ENCODE measurements at places on chromosomes 11 and 22. TPM values are rescaled to one million over a fixed set of nuclear protein-coding genes. Genes with fewer than 3 reads are reported as not detected.
A peak's percentile ranks its signal among the peaks of the same experiment; 100 is the strongest.

The OR56A1 gene
- total RNA-seq: not detected

The OOSP2 gene
- not detected for total RNA-seq

GRCh38 chr22:23697031-23697970 is 6.5 kb downstream of the RGL4 start:
- H3K4me3 ChIP-seq: no peak overlapping the region
- H3K36me3 ChIP-seq: peaks cover 20% of the 10 kb centered on the region
- no peak for DNase-seq
- peak overlapping the region; percentile 58 for H3K27ac ChIP-seq
- H3K4me1 ChIP-seq: no peaks in the 10 kb centered on the region

The NXPE4 gene
- not detected for total RNA-seq

DNA sequence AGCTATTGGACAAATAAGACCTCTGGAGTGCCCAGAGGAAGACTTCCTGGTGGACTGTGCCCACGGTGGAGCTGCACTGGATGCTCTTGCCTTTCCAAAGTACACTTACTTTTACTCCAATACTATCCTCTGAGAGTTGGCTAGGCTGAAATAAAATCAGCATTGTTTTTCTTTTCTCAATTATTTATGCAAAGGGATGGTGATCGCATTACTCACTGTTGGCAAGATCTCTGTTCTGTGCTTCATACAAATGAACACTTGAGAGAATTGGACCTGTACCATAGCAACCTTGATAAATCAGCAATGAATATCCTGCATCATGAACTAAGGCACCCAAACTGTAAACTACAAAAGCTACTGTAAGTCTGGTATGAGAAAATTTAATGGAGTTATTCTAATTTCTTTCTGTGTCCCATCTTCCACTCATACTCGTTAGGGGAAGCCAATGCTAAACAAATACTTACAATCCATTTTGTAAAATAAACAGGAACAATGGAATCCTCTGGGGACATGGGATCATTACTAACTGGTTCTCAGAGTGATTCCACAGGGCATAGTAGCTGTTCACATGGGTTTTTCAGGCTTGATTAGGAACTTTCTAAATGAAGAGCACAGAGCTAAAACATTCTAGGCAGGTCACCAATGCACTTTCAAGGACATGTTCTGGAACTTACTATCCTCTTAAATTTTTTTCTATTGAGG is 26.3 kb downstream of the NLRP14 start:
- no peaks in the 10 kb centered on the region for H3K4me1 ChIP-seq
- no peak for DNase-seq
- H3K4me3 ChIP-seq: no peak overlapping the region
- H3K27ac ChIP-seq: no peak overlapping the region
- no peaks in the 10 kb centered on the region for H3K36me3 ChIP-seq

DNA sequence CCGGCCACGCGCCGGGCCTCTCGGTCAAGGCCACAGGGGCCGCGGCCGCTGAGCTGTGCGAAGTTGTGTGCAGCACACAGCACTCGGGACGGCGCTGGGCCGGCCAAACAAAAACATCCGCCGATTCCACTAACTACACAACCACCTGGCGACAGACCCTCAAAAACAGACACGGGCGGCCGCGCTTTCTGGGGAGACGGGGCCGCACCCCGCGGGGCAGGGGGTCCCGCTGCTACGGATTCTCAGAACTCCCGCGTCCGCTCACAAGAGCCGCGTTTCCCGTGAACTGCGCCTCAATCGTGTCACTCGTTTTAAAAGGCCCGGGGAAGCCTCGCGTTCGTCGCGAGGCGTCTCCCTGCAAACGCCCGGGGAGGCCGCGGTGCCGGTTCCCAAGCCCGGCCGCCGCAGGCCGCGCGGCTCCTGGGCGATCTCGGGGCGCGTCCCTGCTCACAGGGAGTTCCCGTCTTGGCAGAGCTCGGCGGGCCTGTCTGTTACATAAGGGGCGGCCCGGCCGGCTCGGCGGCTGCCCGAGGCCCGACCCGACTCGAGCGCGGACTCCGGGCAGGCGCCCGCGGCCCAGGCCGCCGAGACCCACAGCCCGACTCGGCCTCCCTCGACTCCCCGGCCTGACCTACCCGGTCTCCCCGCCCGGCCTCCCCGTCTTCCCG is 936 bp downstream of the BRD1 start:
- H3K4me3 ChIP-seq: peak overlapping the region; percentile 85
- no peak for DNase-seq
- H3K27ac ChIP-seq: peak overlapping the region; percentile 99
- H3K36me3 ChIP-seq: peaks cover 38% of the 10 kb centered on the region

- peaks cover 23% of the 10 kb centered on the region for H3K36me3 ChIP-seq
- no peak overlapping the region for H3K4me3 ChIP-seq
- H3K4me1 ChIP-seq: no peaks in the 10 kb centered on the region
- no peak overlapping the region for H3K27ac ChIP-seq
- DNase-seq: no peak
- H3K27me3 ChIP-seq: no peaks in the 10 kb centered on the region
Measured at GRCh38 chr22:27764722-27765236, 36.8 kb downstream of the MN1 start.

DNA sequence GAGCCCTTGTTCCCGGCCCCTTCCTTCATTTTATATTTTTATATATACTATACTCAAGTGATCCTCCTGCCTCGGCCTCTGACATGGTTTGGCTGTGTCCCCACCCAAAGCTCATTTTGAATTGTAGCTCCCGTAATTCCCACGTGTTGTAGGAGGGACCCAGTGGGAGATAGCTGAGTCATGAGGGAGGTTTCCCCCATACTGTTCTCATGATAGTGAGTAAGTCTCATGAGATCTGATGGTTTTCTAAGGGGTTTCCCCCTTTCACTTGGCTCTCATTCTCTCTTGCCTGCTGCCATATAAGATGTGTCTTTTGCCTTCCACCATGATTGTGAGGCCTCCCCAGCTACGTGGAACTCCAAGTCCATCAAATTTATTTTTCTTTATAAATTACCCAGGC is 7.2 kb upstream of the ZNF280A start:
- H3K36me3 ChIP-seq: no peaks in the 10 kb centered on the region
- no peak for DNase-seq
- H3K4me3 ChIP-seq: no peak overlapping the region
- no peak overlapping the region for H3K27ac ChIP-seq
- H3K27me3 ChIP-seq: peaks cover 33% of the 10 kb centered on the region

The MMP11 gene
- total RNA-seq: 0.92 TPM

The MIOX gene
- total RNA-seq: not detected

The KRTAP5-1 gene
- total RNA-seq: not detected

DNA sequence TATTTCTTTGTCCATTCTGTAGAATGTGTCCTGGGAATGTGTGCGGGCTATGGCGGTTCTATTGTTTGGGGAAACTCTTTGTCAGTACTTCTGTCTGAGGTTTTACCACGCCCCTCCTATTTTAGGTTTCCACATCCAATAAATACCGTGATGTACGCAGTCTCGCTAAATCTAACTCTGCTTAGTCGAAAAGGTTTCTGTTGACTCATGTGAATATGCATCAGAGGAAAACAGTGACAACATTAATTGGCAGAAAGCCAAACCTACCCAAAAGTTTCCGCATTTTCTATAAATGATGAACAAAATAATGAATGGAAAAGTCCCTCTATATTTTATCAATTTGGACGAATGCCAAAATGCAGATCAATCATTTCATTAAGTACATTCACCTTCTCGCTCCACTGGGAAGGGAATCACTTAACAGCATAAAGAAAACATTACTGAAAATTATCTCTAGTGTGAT is 143.4 kb downstream of the MAML2 start:
- H3K36me3 ChIP-seq: no peaks in the 10 kb centered on the region
- peaks cover 20% of the 10 kb centered on the region for H3K4me1 ChIP-seq
- no peak overlapping the region for H3K27ac ChIP-seq
- no peak overlapping the region for H3K4me3 ChIP-seq
- no peaks in the 10 kb centered on the region for H3K27me3 ChIP-seq
- DNase-seq: no peak

The MRGPRX3 gene
- total RNA-seq: 0.29 TPM

The CST6 gene
- 58.5 TPM for total RNA-seq

- no peaks in the 10 kb centered on the region for H3K27me3 ChIP-seq
- peaks cover 15% of the 10 kb centered on the region for H3K4me1 ChIP-seq
- DNase-seq: no peak
- H3K4me3 ChIP-seq: no peak overlapping the region
- peak overlapping the region; percentile 9 for H3K27ac ChIP-seq
- H3K36me3 ChIP-seq: no peaks in the 10 kb centered on the region
Measured at GRCh38 chr11:46601129-46601528, 7.3 kb upstream of the AMBRA1 start.

The PNPLA3 gene
- total RNA-seq: not detected

The CD59 gene
- total RNA-seq: 450 TPM

DNA sequence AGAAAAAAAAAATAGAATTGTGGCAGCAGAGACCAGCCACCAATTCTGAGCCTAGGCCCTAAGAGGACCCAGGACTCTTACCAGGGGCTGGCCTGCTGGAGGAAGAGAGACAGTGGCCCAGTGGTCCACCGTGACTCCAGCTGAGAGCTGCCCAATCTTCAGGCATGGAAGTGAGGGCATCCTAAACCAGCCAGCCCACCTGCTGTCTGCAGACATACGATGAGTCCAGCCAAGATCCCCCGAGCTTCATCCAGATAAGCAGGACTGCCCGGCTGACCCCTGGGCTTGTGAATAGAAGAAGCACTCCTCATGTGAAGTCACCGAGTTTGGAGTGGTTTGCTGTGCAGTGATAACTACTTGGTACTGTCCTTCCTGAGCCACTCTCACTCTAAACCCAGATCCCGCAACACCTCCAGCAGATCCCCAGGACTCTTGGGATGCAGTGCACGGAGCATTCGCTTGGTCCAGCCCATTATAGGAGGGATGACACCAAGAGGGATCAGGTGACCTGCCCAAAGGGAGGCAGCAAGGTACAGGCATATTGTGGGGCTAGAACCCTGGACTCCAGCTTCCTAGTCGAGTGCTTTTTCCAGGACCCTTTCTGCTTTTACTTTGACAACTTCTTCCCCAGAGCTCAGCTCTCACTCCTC is 41.7 kb upstream of the FGF3 start:
- no peaks in the 10 kb centered on the region for H3K36me3 ChIP-seq
- no peaks in the 10 kb centered on the region for H3K4me1 ChIP-seq
- no peak for DNase-seq
- H3K27ac ChIP-seq: no peak overlapping the region

DNA sequence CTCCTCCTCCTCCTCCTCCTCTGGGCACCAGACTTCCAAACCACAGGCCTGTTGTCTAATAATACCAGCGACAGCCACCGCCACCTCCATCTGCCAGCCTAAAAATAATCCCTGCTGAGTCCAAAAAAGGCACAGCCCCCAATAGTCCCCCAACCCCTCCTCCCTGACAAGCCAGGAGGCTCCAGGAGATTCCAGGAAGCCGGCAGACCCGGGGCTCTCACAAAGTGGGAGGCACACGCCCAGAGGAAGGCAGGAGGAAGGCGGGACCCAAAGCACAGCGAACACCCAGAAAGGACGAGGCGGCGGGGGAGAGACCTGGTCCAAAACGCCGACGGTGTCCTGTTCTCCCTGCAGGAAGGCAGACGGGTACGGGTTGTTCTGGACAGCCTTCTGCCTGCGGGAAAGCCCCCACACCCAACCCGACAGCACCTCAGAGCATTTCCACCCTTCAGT is 5.9 kb downstream of the IGSF9B start:
- no peaks in the 10 kb centered on the region for H3K36me3 ChIP-seq
- no peak overlapping the region for H3K4me3 ChIP-seq
- H3K27ac ChIP-seq: peak overlapping the region; percentile 13

GRCh38 chr11:117160826-117161225 is 16.7 kb downstream of the PAFAH1B2 start:
- no peaks in the 10 kb centered on the region for H3K4me1 ChIP-seq
- no peak overlapping the region for H3K4me3 ChIP-seq
- H3K27me3 ChIP-seq: no peaks in the 10 kb centered on the region
- H3K27ac ChIP-seq: no peak overlapping the region
- DNase-seq: no peak
- peaks cover 4% of the 10 kb centered on the region for H3K36me3 ChIP-seq

The MYO18B gene
- total RNA-seq: 0.11 TPM

- DNase-seq: no peak
- no peaks in the 10 kb centered on the region for H3K36me3 ChIP-seq
- H3K27ac ChIP-seq: no peak overlapping the region
- H3K4me3 ChIP-seq: no peak overlapping the region
- no peaks in the 10 kb centered on the region for H3K4me1 ChIP-seq
Measured at GRCh38 chr11:38937709-38938108, 2339.7 kb upstream of the RAG2 start.

The MISFA gene
- total RNA-seq: 2.5 TPM

GRCh38 chr11:36389811-36390210 is 93.7 kb downstream of the PRR5L start:
- no peak for DNase-seq
- H3K27me3 ChIP-seq: no peaks in the 10 kb centered on the region
- H3K27ac ChIP-seq: no peak overlapping the region
- H3K36me3 ChIP-seq: no peaks in the 10 kb centered on the region
- no peak overlapping the region for H3K4me3 ChIP-seq

DNA sequence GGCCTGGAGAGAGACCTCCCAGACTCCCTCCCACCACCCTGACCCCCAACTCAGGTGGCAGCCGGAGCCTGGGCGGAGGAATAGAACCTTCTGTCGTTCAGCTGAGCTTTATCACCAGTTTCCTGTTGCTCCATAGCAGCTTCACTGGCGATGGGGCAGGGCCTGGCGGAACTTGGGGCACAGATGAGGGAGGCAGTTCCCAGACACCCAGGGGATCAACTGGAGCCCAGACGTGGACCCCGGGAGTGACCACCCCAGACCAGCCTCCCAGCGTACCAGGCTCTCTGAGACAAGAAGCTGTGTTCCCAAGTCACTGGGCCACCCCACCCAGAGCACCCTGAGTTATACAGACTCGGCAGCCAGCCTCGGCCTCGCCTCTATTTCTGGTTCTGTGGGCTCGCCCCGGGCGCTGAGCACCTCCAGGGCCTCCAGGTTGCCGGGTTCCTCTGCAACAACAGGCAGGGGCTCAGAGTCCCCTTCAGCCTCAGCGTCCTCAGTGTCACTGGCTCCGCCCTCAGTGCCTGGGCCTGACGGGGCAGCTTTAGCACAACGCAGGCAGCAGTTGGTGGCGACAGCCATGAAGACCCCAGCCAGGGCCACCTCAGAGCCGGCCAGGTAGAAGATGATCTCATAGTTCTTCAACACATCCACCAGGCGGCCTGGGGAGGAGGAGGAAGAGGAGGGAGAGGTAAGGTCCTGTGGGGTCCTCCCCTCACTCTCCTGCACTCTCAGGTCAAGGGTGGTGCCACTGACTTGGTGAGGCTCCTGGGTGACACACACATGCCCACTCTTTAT is 5.7 kb downstream of the SLC16A8 start:
- H3K4me1 ChIP-seq: peaks cover 16% of the 10 kb centered on the region
- no peak overlapping the region for H3K4me3 ChIP-seq
- peaks cover 35% of the 10 kb centered on the region for H3K27me3 ChIP-seq
- no peak overlapping the region for H3K27ac ChIP-seq
- peaks cover 11% of the 10 kb centered on the region for H3K36me3 ChIP-seq
